ENCODE measurements at places on chromosomes 1 and 21. TPM values are rescaled to one million over a fixed set of nuclear protein-coding genes. Genes with fewer than 3 reads are reported as not detected.

The OLFML2B gene
- total RNA-seq: not detected

The CDC20 gene
- total RNA-seq: 289 TPM

The SERBP1 gene
- total RNA-seq: 453 TPM

The HIPK1 gene
- total RNA-seq: 13.1 TPM

The RAP1GAP gene
- total RNA-seq: 3.7 TPM

The CASQ2 gene
- total RNA-seq: not detected

- no peak for DNase-seq
Observed at GRCh38 chr1:24043345-24044032, 63.4 kb upstream of the SRSF10 start.

DNA sequence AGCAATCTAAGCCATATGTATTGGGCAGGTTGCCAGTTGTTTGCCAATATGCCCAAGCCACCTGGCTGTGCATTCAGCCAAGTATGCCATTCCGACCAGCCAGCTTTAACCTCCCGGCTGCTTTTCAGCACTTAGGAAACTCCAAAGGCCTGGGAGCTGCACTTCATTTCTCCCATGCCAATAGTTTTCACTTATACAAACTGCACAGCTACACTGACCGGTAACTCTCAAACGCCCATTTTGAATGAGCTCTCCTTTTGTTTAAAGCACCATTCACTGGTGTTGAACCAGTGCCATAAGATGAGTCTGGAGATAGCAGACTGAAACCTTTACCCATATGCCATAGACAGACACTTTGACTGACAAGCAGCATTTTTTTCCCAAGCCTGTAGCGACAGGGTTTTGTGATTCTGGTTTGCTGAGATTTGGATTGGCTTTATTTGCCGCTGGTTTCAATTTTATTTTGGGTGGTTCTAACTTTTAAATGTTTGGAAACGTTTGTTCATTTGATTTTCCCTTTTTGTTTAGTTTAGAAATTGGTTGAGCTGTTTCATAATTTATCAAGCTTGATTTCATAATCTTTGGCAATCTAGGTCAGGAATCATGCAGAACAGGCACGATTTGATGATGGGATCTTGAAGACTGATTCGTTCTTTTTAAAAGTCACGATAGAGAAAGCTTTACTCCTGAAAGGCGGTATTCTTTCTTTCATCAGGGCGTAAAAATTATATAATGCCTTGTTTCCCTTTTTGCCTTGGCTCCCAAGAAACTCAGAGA is 144.6 kb downstream of the NFIA start:
- DNase-seq: peak; percentile 95

GRCh38 chr1:24742090-24742938 is 2.9 kb upstream of the CLIC4 start:
- peak; percentile 41 for DNase-seq

- no peak for DNase-seq
Observed at GRCh38 chr1:39850606-39851216, 32.6 kb downstream of the TRIT1 start.

Measured in G401 (cell line).